Nucleus accumbens (tissue), 56 donors: ENCODE measurements at places on chromosomes 16 and 17.

DNA sequence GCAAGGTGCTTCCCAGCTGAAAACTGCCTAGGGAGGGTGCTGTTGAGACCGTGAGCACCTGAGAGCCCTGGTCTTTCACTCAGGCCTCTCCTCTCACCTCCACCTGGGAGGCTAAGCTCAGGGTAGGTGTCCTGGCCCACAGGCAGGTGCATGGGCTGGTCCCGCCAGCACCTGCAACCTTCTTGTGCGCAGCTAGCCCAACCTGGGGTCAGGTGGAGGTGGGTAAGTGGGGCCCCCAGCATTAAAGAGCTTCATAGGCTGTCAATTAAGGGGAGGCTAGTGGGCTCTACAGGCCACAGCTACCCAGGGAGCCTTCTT lies 8.7 kb downstream of the ADCY7 start:
- DNase-seq = no peak

DNA sequence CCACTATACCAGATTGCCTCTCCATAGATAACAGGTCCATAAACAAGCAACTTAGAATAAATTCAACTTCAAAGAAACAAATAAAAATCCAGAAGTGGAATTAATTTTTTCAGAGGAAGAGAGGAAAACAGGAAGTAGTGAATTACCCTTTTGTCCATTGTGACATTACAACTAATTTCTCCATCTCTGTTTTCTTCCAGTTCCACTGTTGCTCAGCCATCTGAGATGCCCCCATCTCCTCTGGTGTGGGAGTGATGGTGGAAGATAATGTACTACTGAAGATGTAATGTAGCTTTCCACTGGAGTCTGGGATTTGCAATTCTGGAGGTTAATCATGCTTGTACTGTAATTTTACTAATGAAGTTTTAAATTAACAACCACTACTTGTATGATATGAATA lies 124.6 kb upstream of the TMEM97 start:
- DNase-seq = no peak

GRCh38 chr17:20086416-20087076 lies 77.4 kb downstream of the SPECC1 start:
- DNase-seq = no peak

DNA sequence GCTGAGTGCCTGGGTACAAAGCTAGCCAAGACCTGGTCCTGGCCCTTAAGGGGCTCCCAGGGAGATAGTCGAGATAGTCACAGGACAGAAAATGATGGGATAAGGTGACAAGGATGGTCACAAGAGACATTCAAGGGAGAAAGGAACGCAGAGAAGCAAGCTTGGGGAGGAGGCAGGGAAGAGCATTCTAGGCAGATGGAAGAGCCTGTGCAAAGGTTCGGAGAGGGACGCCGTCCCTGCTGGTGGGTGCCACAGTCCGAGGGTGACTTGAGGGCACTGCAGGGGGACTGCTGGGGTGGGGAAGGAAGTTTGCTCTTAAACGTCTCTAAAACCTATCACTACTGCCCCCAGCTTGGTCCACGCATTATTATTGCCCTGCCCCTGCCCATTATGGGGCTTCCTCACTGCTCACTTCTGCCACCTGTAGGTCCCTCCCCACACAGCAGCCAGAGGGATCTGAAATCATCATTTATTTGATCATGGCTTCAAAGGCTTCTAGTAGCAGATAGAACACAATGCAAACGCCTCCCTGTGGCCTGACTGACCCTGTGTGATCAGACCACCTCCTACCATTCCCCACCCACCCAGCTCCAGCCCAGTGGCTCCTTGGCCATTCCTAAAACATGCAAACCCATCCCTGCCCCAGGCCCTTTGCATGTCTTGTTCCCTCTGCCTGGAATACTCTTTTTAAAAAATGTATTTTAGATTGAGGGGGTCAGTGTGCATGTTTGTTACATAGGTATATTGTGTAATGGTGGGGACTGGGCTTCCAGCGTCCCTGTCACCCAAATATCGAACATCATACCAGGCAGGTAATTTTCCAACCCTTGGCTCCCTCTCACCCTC lies 60.3 kb downstream of the RMI2 start:
- no peak for DNase-seq

- DNase-seq = no peak
Observed at GRCh38 chr17:46874906-46875305, 23.5 kb downstream of the WNT9B start.

DNA sequence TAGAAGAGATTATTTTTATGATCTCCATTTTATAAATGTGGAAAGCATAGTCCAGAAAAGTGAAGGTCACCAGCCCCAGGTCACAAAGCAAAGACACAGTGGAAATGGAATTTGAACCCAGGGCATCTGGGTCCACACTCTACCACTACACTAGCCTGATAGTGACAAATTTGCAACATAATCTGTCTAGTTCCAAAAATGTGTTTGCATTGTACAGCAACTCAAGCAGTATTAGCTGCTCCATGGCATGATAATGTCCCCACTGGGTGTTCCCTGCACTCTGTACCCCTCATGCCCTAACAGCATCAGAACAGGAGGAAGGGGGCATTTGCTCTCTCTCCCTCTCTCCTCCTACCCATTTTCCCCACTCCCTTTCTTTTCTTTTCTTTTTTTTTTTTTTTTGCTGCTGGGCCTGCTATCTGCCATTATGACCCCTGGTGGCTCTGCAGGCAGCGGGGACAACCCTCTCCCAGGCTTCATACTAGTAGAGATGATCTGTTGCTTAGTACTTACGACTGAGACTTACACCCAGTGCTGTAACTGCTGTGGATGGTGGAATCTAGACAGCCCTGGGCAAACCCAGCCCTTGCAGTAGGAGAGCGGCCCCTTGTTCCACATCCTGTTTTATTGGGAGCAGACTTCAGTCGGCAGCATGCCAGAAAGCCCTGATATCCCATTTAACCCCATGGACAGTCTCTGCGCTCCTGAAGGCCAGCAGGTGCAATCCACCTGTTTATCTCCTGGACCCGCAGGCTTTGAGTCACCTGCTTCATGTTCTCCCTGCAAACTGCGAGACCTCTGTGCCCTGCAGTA lies 306.3 kb downstream of the SOX9 start:
- DNase-seq = no peak

DNA sequence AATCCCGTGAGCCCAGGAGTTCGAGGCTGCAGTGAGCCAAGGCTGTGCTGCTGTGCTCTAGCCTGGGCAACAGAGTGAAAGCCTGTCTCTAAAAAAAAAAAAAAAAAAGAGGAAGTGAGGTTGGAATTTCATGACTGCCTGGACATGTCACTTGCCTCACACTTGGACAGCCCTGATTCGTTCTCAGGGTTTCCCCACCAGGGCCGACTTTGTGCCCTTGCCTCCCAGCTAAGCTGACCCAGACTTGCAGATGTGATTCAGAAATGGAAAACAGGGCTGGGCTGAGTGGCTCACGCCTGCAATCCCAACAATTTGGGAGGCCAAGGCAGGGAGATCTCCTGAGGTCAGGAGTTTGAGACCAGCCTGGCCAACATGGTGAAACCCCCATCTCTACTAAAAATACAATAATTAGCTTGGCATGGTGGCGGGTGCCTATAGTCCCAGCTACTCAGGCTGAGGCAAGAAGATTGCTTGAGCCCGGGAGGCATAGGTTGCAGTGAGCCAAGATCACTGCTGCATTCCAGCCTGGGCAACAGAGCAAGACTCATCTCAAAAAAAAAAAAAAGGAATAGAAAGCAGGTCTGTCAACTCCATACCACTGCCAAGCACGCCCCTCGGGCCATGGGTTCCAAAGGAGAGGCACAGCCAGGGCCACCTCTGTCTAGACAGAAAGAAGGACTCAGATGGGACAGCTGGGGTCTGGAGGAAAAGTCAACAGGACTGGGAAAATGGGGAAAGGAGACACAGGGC lies 46.9 kb downstream of the SOCS1 start:
- no peak for DNase-seq

GRCh38 chr17:77480199-77480508 lies 339.4 kb downstream of the SEC14L1 start:
- no peak for DNase-seq

GRCh38 chr16:59840169-59840568 lies 1106.1 kb upstream of the GOT2 start:
- no peak for DNase-seq

GRCh38 chr16:68711421-68712139 lies 25.5 kb upstream of the CDH1 start:
- no peak for DNase-seq

GRCh38 chr17:70336411-70336810 lies 167.1 kb downstream of the KCNJ2 start:
- no peak for DNase-seq

- no peak for DNase-seq
Observed at GRCh38 chr17:37570527-37571093, 38.6 kb downstream of the SYNRG start.

GRCh38 chr17:54933921-54934320 lies 33.3 kb downstream of the TOM1L1 start:
- DNase-seq = no peak

- no peak for DNase-seq
Observed at GRCh38 chr17:62897706-62898105, 68.3 kb upstream of the TANC2 start.

- no peak for DNase-seq
Observed at GRCh38 chr16:67155295-67156142, 4.2 kb downstream of the TRADD start.

- peak; percentile 63 for DNase-seq
Observed at GRCh38 chr17:74493331-74493833, 26.9 kb downstream of the CD300A start.

DNA sequence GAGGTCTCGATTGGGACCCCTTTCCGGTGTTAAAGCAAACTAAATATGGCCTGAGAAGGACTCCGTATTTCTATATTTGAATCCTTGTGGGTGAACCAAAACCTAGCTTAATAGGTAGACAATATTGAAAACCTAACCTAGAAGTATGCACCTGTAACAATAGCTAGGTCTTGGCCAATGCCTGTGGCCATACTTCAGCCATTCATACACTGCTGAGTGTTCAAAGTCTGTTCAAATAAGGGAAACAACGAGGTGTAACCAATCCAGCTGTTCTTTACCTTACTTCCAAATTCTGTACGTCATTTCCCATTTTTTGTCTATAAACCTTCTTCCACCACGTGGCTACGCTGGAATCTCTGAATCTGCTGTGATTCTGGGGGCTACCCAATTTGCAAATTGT lies 34.1 kb upstream of the HELZ start:
- DNase-seq = no peak

GRCh38 chr16:20004931-20005330 lies 68.8 kb downstream of the GPR139 start:
- DNase-seq = no peak
